ENCODE measurements at places on chromosomes 3 and 15. TPM values are rescaled to one million over a fixed set of nuclear protein-coding genes. Genes with fewer than 3 reads are reported as not detected.
A peak's percentile ranks its signal among the peaks of the same experiment; 100 is the strongest.

DNA sequence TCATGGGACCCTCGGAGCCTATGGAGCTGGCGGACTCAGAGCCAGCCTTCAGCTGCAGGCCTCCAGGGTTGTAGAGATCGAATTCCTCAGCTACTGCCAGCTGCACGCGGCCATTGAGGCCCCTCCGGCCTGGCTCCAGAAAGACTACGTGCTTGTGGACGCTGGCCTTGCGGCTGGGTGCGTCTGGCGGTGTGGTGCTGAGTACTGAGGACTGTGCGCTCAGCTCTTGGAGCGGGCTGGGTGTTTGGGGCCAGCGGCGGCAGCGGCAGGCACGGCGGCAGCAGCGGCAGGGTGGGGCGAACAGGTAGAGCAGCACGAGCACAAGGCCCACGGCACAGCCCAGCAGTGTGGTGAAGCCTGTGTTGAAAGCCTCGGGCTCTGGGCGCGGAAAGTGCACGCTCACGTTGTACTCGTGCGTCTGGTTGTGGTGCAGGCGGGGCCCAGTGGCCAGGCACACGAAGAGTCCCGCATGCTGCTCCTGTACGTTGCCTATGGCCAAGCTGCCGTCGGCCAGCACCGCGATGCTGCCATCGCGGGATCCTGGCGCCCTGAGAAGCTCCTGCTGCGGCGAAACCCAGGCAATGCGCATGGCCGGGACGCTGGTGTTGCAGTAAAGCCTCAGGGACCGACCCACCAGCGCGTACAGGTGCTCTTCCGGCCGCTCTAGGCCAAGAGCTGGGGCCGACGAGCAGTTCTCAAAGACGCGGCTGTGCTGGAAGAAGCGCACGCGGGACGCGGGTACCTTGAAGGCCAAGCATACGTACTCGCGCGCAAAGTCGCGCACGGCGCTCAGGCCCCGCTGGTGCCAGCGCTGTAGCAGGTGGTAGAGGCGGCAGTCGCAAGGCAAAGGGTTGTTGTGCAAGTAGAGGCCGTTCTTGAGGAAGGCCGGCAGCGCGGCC, 1.3 kb downstream of the AMIGO3 start:
- no peaks in the 10 kb centered on the region for H3K27me3 ChIP-seq
- H3K4me3 ChIP-seq: no peak overlapping the region
- DNase-seq: no peak
- no peak overlapping the region for H3K27ac ChIP-seq

DNA sequence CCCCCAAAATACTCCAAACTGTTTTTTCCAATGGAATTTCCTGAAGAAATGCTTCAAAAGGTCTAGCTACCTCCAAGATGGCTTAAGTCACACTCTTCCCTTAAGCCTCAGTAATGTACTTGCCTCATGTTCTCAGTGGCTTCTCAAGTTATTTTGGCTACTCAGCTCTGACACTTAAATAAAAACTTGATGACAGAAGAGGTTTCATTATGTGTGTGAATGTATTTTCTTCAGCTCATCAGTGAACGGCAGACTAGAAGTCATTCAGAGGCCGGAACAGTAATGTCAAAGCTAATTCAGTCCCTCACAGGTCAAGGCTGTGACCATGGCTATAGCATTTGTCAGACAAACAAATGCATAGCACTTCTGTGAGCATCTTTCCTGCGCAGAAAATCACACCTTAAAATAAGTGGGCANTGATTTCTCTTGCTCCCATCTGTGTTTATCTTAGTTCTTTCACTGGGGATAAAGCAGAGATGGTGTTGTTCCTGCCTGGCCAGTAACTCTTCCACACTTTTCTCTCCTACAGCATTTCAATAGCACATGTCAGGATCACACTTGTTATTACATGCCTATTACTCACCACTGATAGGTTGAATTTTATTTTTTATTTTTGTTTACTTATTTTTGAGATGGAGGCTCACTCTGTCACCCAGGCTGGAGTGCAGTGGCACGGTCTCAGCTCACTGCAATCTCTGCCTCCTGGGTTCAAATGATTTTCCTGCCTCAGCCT, 68.5 kb upstream of the PLCL2 start:
- H3K36me3 ChIP-seq: no peaks in the 10 kb centered on the region
- H3K27me3 ChIP-seq: no peaks in the 10 kb centered on the region
- H3K4me3 ChIP-seq: no peak overlapping the region
- H3K27ac ChIP-seq: no peak overlapping the region
- no peaks in the 10 kb centered on the region for H3K4me1 ChIP-seq
- no peak for DNase-seq

- H3K36me3 ChIP-seq: no peaks in the 10 kb centered on the region
- no peak overlapping the region for H3K4me3 ChIP-seq
- H3K27ac ChIP-seq: no peak overlapping the region
- H3K27me3 ChIP-seq: no peaks in the 10 kb centered on the region
- DNase-seq: no peak
Observed at GRCh38 chr15:34591306-34591705, 7.9 kb upstream of the GOLGA8B start.

DNA sequence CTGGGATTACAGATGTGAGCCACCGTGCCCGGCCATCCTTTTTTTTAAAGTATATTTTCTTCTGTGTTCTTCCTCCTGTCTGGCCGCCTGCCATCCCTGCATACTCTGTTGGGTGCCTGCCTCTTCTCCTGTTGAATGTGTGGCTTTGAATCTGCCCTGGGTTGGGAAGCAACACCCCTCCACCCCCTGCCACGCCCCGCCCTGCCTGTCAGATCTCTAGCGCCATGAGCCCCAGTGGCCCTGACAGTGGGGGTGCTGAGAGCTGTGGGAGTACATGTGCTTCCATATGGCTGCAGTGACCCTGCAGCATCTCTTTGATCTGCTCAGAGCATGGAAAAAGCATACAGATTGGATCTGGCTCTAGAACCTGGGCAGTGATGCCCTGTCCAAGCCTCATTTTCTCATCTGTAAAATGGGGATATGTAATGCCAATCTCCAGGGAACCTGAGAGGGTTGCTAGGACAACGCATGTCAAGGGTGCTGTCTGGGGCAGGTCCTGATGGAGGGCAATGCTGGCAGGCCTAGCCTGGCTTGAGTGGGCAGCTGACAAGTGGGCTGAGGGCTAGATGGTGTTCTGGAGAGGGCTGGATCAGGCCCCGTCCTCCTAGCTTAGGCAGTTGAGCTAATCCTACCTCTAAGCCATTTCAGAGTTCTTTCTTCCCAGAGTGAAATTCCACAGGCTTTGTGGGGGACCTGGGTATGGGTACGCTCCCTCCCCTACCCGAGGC, 23.9 kb downstream of the CCDC13 start:
- no peak overlapping the region for H3K4me3 ChIP-seq
- H3K4me1 ChIP-seq: no peaks in the 10 kb centered on the region
- H3K27me3 ChIP-seq: no peaks in the 10 kb centered on the region
- DNase-seq: no peak
- H3K27ac ChIP-seq: no peak overlapping the region

GRCh38 chr3:6248528-6248927, 612.4 kb upstream of the GRM7 start:
- no peak overlapping the region for H3K27ac ChIP-seq
- no peak overlapping the region for H3K4me3 ChIP-seq
- no peaks in the 10 kb centered on the region for H3K27me3 ChIP-seq
- no peak for DNase-seq
- no peaks in the 10 kb centered on the region for H3K4me1 ChIP-seq
- H3K36me3 ChIP-seq: no peaks in the 10 kb centered on the region

DNA sequence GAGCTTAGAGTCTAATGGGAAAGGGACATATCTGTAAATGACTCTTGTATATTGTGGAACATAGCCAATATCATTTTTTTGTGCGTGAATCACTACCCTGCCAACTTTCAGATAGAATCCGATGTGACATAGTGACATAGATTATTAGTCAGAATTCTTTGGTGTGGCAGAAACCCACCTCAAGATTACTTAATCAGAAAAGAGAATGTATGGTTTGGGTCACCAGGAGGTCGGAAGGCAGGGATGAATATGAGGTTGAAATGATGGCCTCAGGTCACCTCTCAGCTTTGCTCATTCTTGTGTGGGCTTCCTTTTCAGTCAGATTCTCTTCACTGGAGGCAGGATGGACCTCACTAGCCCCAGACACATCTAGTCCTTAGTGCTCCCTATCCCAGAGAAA, 41.4 kb downstream of the SNAPC5 start:
- DNase-seq: no peak
- H3K27me3 ChIP-seq: no peaks in the 10 kb centered on the region
- no peaks in the 10 kb centered on the region for H3K4me1 ChIP-seq

DNA sequence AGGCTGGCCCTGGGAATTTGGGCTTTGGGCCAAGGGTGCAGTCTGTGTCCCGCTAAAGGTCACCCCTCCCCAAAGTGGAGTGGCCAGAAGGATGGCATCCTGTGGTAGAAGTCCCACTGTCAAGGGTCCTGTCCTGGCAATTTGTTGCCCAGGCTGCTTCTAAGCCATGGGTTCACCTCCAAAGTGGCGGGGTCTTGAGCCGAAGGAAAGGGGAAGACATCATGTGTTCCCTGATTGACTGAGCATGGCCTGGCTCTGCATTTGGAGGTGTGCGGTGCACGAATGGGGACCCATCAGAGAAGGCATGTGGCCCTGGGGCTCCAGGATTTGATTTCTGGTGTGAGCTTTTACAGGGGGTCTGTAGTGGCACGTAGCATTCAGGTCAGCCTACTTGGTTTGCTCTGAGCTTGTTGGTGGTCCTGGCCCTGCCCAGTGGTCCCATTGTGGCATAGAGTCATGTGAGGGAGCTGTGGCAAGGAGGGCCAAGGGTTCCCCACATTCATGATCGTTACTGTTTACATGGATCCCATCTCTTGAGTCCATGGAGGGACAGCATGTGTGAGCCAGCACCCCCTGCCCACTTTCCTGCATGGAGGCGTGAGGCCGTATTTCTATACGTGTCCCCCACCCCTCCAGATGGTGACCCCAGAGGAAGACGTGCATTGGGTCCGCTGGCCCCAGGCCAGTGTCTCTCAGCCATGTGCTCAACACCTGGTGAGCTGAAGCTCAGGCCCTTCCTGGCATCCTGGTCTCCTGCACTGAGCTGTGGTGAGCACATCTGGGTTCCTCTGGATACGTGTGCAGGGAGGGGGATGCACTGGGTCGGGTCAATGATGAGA, 225.1 kb downstream of the SNRPN start:
- no peaks in the 10 kb centered on the region for H3K27me3 ChIP-seq
- H3K4me1 ChIP-seq: no peaks in the 10 kb centered on the region
- no peak overlapping the region for H3K4me3 ChIP-seq
- no peaks in the 10 kb centered on the region for H3K36me3 ChIP-seq
- peak; percentile 11 for DNase-seq

DNA sequence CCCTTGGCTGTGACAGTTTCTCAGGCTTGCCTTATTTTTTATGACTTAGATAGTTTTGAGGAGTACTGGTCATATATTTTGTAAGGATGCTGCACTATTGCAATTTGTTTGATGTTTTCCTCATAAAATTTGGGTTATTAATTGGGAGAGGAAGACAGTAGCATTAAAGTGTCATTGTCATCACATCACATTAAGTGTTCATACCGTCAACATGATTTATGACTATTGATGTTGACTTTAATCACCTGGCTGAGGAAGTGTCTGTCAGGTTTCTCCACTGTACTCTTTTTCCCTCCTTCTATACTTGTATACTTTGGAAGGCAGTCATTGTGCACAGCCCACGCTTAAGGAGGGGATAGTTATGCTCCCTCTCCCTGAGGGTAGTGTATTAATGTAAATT, 26.9 kb downstream of the TRIM69 start:
- H3K4me3 ChIP-seq: no peak overlapping the region
- H3K4me1 ChIP-seq: no peaks in the 10 kb centered on the region
- no peak overlapping the region for H3K27ac ChIP-seq
- no peaks in the 10 kb centered on the region for H3K27me3 ChIP-seq

DNA sequence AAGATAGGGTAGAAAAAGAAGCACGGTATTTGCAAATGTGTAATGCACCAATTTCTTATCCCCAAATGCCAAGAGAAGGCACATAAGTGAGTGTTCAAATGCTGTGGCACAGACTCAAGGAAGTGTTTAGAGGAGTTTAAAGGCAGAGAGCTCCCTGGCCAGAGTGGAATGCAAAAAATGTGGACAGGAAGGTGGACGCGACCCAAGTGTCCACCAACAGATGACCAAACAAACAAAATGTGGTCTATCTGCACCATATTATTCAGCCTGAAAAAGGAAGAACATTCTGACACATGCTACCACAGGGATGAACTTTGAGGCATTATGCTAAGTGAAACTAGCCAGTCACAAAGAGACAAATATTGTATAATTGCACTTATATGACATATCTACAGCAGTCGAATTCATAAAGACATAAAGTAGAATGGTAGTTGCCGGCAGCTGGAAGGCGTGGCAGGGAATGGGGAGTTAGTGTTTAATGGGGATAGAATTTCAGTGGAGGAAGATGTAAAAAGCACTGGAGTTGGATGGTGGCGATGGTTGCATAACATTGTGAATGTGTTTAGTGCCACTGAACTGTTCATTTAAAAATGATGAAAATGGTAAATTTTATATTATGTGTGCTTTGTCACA, 126.6 kb downstream of the SRGAP3 start:
- no peak overlapping the region for H3K4me3 ChIP-seq

- no peak overlapping the region for H3K4me3 ChIP-seq
- DNase-seq: no peak
- H3K36me3 ChIP-seq: no peaks in the 10 kb centered on the region
Observed at GRCh38 chr3:11712646-11713045, 68.9 kb upstream of the VGLL4 start.

DNA sequence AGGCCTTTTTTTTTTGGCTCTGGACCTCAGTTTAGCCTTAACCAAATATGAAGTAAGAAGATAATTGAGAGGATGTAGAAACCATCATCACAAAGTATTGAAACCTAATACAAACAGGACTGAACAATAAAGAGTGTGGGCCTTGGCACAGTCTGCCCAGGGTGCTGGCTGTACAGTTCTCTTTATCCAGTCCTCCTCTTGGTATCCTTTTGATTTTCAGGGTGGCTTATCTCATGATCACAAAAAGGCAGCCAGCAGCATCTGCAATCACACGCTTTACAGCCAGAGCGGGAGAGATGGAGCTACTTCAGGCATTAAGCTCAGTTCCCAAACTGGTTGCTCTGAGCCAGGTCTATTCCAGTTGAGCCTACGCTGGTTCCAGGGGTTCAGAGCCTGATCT, 239.7 kb downstream of the RPLP1 start:
- DNase-seq: no peak
- H3K36me3 ChIP-seq: no peaks in the 10 kb centered on the region
- H3K27me3 ChIP-seq: no peaks in the 10 kb centered on the region
- H3K4me1 ChIP-seq: no peaks in the 10 kb centered on the region

DNA sequence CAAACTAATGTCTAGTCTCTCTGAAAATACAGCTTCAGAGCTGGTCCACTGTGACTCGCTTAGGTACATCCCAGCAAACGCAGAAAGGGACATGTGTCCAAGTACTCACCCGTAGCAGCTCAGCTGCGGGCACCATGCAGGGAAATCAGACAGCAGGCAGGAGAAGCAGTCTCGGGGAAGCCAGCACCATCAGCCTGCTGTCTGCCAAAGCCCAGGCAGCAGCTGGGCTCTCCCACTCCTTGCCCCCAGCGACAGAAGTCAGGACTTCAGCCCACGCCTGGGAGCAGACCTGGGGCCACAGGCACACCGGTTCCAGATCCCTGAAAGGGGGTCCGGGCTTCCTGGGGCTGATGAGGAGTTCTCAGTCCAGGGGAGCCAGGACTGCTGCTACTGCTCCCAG, 34.9 kb downstream of the SEMA5B start:
- H3K4me1 ChIP-seq: no peaks in the 10 kb centered on the region
- H3K4me3 ChIP-seq: no peak overlapping the region
- H3K36me3 ChIP-seq: no peaks in the 10 kb centered on the region
- peaks cover 45% of the 10 kb centered on the region for H3K27me3 ChIP-seq
- DNase-seq: no peak

GRCh38 chr3:125207507-125207906, 5.0 kb downstream of the SLC12A8 start:
- H3K4me1 ChIP-seq: no peaks in the 10 kb centered on the region
- no peaks in the 10 kb centered on the region for H3K36me3 ChIP-seq
- no peaks in the 10 kb centered on the region for H3K27me3 ChIP-seq

MTFMT gene
- total RNA-seq: 28.4 TPM

CCR5 gene
- total RNA-seq: 0.98 TPM

HIGD2B gene
- not detected for total RNA-seq

PPP4R2 gene
- 34.6 TPM for total RNA-seq

TAMM41 gene
- total RNA-seq: 6.7 TPM

All from breast epithelium (tissue), 4 donors.